ENCODE measurements at places on chromosomes 13 and 19.

DNA sequence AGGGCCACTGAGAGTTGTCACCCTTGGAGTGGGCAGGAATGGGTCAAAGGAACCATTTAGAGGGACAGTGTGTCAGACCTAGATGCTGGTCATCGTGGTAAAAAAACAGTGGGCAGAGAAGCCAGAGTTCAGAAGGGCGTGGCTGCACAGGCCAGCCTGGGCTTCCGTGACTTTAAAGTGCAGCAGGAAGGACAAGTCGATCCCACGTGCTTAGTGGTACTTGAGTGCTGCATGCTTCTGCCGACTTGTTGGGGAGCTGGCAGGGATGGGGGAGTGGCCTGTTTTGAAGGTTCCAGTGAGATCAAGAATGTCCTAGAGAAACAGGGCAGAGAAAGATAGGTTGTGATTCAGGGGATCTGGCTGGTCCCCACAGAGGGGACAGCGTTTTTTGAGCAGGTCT lies 17.0 kb downstream of the LYL1 start:
- no peak for DNase-seq

- DNase-seq, result peak; percentile 83
Measured at GRCh38 chr19:3057275-3057714, 5.0 kb downstream of the TLE5 start.

- DNase-seq, result no peak
Measured at GRCh38 chr19:54233941-54234340, 8.6 kb downstream of the LILRA6 start.

GRCh38 chr13:75445717-75446499 lies 36.1 kb downstream of the TBC1D4 start:
- DNase-seq, result no peak

DNA sequence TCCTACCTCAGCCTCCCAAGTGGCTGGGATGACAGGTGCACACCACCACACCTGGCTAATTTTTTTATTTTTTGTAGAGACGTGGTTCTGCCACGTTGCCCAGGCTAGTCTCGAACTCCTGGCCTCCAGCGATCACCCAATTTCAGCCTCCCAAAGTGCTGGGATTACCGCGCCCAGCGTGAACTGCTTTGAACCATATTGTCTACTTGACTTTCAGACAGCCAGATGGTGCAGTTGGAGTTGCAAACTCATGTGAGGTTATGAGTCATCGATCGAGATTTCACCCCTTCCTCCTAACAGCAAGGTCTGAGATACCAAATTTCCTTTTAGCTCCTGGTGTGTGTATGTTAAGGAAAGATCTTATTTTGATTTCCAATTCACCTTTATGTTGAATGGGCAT lies 2.7 kb downstream of the SLC27A1 start:
- DNase-seq, result no peak

DNA sequence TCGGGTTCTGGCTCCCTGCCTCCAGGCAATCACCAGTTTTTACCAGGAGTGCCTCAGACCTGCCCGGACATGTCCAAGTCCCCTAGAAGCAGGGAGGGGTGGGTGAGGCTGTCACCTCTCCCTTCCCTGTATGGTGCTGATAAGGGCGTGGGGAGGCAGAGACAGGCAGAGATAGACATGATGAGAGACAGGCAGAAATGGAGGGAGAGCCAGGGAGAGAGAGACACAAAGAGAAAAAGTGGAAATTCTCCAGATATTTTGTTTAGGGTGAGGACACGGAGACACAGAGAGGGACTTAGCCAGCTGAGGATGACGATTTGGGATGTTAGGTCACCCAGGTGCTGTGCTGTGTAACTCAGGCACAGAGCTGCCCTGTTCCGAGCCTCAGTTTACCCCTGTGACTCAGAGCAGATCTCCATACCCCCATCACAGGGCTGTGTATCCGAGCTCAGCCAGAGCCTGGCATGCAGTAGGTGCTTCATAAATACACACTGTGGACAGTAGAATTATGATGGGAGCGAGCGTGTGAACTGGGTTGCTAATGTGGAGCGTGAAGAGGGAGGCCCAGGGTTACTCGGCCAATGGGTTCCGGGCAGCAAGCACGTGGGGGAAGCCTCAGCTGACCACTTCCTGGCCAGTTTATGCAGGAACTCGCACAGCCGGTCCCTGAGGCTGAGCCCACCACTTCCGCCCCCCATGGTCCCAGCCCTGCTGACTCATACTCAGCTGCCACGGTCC lies 11.9 kb upstream of the GDF15 start:
- peak; percentile 84 for DNase-seq

Measured in hypothalamus (tissue), 51 donors.